ENCODE measurements at places on chromosomes 6 and 20.

GRCh38 chr6:79536585-79536953 is 661 bp downstream of the LCA5 start:
- no peak for DNase-seq

- DNase-seq: no peak
Measured at GRCh38 chr6:89350281-89350966, 2.1 kb downstream of the UBE2J1 start.

DNA sequence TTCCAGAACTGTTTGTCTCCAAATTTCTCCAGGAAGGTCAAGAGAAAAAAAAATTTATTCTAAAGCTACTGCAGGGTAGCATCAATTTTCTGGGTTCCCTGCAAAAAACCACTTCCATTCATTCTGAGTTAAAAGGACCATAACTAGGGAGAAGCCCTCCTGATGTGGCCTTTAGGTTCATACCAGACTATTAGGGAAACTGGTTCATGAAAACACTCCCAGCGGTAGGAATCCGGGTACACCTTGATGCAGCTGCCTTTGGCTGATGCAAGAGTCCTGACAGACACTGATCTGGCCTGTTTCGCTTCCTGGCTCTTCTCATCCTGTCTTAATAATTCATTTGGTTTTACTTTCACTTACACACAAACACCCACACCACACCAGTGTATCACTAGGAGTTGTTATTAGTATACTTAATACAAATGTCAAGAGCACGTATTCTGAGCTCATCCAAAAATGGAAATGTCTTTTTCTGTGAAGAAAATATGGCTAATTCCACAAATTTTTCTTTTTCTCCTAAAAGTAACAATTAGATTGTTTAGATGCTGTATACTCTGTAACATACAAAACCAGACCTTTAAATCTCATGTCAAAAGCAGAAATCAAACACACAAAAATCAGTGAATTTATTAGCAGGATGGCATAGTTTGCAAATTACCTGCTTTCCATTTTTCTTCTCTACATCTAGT is 38.4 kb upstream of the ARHGAP18 start:
- peak; percentile 77 for DNase-seq

DNA sequence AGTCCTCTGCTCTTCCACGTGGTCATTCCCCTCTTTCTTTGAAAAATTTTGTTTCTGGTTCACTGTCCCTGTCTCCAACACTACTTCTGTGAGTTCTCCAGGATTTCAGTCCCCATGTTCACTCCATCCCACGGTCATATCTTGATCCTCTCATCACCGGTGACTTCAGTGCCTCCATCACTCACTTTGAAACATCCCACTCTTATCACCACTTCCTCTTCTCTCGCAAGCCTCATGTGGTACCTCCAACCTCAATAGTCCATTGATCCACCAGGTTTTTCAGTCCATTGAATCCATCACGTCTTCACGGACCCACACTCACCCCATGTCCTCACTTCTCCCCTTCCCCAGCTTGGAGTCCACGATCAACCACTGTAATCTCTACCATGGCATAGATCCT is 64.8 kb downstream of the CARMIL1 start:
- no peak for DNase-seq

- DNase-seq: no peak
Measured at GRCh38 chr6:165704045-165704748, 41.2 kb upstream of the PDE10A start.
